ENCODE measurements at places on chromosomes 5 and 9.

DNA sequence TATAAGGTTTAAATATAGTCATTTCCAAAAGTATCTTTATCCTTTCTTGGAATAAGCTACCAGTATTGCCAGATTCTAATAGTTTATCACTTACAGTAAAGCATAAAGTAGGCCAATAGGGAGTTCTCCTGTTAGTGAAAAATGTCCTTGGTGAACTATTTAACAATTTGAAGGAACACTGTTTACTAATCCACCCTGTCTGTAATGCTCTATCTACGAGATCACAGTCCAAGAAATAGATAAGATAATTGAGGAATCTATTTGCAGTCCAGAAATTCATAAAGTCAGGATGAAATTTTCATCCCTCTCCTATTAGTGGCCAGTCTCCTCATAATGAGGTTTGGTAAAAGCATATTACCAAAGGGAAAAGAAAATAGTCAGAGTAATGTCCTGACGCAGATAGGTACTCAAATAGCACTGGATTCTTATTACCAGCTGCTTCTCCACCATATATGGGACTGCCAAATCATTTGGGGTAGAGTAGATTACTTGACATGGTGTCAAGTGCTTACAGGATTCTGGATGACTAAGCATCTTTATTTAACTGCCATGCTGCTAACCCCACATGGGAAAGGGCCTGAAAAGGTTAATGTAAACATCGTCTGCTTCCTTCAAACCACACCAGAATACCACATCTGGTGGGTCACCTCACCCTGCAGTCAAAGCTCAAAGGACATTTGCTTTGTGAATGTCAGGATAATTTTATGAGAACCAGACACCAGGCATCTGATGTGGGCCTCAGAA is 808.1 kb downstream of the EFNA5 start:
- DNase-seq: no peak

DNA sequence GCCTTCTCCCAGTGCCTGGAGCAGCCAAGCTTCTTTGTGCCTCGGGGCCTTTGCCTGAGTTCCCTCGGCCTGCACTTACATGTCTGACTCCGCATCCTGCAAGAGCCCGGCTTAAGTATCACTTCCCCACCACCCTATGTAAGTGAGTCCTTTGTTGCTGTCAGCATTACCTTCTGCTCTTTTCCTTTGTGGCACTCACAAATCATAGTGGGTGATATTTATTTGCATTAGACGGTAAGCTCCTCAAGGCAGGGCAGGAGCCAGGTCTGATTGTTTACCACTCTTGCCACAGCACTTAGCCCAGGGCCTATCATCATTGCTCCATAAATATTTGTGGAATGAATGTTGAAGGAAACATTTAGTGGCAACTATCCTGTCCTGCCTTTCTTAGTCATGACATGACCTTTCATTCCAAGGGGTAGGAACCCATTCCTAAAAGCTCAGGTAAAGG is 4.8 kb downstream of the GM2A start:
- DNase-seq: no peak

DNA sequence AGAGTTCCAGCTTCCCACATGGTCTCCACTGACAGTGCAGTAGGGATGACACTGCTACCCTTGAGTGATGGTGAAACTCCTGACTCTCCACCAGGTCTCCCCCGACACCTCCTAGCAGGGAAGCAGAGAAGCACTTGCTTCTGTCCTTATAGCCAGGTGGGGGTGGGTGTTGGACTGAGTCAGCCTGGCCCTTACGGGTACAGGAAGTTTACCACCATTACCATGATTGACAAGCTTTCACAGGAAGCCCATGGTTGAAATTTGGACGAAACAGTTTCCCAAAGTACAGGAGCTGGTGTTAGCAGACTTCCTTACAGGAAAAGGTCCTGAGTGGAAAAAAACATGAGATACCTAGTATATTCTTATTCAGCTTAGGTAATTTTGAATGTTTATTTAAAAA is 3.1 kb upstream of the FBXL7 start:
- no peak for DNase-seq

GRCh38 chr5:140641716-140642115 is 2.5 kb downstream of the TMCO6 start:
- no peak for DNase-seq

DNA sequence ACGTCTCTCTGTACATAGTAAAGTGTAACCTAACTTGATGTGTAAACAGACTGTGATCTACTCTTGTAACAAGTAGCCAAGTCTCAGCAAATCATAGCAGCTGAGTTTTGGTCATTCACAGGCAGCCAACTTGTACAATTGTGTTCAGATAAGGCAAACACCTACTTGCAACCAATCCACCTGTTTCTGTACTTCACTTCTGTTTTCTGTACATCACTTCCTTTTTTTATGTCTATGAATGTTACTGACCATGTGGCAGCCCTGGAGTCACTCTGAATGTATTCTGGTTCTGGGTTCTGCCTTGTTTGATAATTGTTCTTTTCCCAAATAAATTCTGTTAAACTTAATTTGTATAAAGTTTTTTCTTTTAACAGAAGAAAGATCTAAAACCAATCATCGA is 26.0 kb downstream of the RLN2 start:
- no peak for DNase-seq

GRCh38 chr5:11918463-11919045 is 14.3 kb upstream of the CTNND2 start:
- DNase-seq: no peak

- DNase-seq: no peak
Measured at GRCh38 chr5:151483647-151484046, 36.2 kb downstream of the SLC36A1 start.

- no peak for DNase-seq
Measured at GRCh38 chr5:39755452-39755851, 330.7 kb upstream of the DAB2 start.

- no peak for DNase-seq
Measured at GRCh38 chr9:37512437-37512836, 26.7 kb downstream of the POLR1E start.

DNA sequence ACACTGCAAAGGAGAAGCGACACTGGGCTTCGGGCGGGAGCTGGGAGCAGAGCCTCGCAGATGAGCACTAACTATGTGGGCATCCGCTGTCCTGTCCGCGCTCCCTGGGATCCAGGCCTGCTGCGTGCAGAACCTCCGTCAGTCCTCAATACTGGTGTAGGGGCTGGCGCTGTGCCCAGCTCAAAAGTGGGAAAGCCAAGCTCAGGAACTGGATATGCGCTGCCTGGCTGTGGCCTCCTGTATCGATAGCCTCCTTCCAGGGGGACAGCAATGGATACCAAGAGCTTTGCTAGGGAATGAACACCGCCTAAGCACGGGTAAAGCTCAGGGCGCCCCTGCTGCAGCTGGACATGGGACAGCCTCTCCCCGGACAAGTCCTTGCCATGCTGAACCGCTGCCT is 270.4 kb downstream of the NSG2 start:
- DNase-seq: no peak

DNA sequence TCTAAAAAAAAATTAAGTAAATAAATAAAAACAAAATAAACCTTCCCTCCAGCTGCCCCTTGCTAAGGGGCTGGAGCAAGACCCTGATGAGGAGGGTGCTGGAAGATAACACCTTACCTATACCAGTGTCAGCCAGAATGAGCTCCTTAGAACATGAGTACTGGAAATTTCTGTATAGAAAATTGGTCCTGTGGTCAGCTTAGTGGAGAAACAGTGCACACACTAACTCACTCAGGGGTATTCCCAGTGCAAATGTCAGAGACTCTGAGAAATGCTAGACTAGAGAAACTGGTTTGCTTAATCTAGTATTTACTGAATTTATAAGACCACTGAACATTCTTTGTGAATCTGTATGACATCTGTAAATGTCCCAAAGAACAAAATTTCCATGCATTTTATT is 62.1 kb upstream of the CTXN3 start:
- no peak for DNase-seq

DNA sequence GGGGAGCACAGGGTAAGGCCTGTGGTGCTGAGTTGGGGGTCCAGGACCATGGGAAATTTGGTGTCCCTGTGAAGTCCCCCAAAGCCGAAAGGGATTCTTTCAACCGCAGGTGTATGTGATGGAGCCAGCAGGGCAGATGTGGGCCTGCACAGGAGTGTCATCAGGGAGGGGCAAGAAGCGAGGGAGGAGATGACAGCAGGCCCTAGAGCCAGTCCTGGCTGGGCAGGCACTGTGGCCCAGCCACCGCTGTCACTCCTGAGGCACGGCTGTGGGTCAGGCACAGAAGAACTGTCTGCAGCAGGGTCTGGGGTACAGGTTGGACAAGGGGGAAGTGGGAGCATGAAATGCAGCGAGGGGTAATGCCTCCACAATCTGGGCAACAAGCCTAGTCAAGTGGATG is 4.8 kb downstream of the HK3 start:
- DNase-seq: no peak

DNA sequence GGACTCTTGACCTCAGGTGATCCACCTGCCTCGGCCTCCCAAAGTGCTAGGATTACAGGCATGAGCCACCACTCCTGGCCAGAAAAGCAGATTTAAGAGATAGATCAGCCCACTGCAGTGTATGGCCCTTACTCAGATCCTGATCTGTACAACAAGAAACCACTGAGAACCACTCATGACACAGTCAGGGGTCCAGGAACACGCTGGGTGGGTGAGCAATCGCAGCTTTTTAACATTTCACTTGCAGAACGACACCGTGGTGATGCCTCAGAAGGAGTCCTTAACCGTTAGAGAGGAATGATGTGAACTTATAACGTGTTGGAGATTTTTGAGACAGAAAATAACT is 45.3 kb upstream of the NSMF start:
- no peak for DNase-seq

DNA sequence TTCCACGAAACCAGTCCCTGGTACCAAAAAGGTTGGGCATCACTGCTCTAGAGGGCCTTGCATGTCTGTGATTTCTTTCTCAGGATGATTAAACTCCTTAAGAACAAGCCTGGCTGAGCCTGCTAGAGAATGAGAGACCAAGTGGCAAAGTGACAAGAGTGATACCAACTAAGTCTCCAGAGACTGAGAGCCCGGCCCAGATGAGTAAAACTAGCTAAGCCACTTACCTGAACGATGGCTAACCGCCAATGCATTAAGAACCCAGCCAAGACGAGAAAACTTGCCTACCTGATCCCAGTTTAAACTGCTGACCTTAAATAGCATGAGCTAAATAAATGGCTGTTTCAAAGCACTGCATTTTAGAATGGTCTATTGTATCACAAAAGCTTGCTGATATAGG is 5.6 kb upstream of the CCDC152 start:
- DNase-seq: no peak

DNA sequence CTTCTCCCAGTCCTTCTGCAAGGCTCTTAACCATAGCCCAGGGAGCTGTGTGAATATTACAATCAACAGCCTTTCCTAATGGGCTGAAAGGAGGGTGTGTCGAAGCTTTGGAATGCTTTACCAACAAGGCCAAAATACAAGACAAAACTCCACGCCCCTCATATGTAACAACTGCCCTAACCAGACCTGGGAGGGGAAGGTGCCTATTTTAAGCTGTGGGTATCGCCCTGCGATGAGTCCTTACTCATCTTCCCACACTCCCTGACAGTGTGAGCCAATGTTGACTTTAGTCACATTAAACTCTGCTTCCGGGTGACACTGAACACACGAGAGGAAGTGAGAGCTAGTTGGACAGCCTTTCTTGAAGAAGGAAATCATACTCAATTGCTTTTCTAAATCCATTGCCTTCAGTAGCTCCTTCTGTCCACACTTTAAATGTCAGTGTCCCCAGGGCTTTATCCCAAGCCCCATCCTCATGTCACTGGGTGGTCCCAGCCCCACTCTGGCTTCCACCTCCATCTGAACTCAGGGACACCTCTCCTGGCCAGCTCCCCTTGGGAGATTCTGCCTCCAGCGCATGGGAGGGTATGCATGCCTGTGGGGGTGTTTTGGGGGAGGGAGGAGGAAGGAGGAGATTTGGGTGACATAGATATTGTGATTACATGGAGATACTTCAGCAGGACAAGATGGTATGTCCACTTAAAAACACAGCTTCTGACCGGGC is 6.5 kb upstream of the TBC1D9B start:
- no peak for DNase-seq

DNA sequence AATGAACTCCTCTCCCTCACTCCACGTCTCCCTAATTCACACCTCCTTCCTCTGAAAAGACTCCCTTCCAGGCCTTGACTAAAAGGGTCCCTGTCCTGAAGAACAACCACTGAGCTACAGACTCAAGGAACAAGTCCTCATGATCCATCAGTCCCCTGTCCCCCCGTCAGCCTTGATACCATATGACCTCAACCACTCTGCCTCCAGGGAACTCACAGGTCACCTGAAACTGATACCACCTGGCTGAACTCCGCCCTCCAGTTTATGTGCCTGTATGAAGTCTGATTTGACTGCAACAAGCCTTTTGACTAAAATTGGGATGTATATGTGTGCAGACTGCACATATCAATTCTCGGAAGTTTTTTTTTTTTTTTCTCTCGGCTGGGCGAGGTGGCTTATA is 88.7 kb downstream of the UGCG start:
- DNase-seq: no peak

GRCh38 chr5:135326296-135327254 is 72.5 kb downstream of the MACROH2A1 start:
- no peak for DNase-seq

DNA sequence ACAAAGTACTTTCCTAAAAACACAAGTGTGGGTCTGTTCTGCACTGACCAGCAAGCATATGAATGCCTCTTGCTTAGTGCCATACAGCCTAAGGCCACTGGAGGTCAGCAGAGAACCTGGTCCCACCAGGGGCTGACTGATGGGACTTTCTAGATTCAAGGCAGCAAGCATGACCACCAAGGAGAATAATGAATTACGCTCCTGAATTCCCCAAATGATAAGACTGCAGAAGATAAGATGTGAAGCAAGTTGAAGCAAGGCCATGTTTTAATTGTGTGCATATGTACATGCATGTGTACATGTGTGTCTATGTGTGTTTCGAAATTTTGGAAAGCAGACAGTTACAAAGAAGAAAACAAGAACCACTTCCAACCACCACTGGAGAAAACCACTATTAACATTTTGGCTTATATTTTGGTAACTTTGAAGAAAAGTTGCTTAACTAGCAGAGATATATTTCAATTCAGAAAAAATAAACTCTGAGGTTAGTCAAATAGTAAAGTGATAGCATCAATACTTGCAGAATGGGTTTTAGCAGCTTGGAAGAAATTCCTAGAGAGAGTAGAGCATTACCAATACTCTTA is 70.5 kb downstream of the ERP44 start:
- DNase-seq: peak; percentile 32

GRCh38 chr5:58764199-58764598 is 181.3 kb downstream of the RAB3C start:
- DNase-seq: no peak

DNA sequence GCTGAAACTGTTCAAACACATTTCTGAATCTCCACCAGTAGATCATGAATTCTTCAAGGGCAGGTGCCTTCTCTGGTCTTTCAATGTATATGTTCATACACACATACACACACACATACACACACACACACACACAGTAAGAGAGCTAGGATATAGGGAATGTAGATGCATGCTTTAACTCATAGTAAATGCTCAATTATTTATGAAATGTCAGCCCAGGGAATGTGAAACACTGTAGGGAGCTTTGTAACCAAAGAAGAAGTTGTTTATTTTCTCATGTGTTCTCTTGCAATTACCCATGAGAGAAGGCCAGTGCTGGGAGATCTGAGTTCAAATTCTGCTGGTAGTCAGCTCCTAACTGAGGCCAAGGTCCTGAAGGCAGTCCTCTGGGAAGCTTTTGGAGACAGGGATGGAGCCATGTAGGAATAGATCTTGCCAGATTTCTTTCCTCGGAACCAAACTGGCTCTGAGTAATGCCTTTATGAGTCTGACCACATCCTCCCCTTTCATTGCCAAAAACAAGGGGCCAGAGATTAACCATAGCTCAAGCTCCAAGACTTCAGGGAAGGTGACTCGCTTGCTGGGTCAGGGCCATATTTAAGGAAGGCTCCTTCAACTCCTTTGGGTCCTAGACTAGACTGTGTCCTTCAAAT is 487.0 kb upstream of the TNC start:
- no peak for DNase-seq

- no peak for DNase-seq
Measured at GRCh38 chr5:157241483-157241882, 24.4 kb upstream of the CYFIP2 start.

All from CMK (cell line).